ENCODE measurements at places on chromosomes 6 and 20.
A peak's percentile ranks its signal among the peaks of the same experiment; 100 is the strongest.

DNA sequence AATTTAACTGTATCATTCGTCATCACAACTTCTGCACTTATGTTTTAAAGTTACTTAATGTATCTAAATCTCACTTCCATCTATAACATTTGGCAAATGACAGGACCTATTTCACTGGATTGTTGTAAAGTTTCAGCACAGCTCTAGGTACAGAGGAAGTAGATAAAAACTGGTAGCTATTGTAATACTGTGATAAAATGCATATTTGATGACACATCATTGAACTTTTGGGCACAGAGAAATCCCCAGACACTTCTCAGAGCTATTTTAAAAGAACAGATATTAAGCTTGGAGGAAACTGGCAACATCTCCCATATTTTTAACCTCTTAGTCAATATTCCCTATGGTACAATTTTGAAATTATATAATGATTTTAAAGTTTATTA, 138.7 kb downstream of the RFPL4B start:
- no peak for DNase-seq

GRCh38 chr6:91626911-91627310, 1040.0 kb upstream of the MAP3K7 start:
- no peak for DNase-seq

DNA sequence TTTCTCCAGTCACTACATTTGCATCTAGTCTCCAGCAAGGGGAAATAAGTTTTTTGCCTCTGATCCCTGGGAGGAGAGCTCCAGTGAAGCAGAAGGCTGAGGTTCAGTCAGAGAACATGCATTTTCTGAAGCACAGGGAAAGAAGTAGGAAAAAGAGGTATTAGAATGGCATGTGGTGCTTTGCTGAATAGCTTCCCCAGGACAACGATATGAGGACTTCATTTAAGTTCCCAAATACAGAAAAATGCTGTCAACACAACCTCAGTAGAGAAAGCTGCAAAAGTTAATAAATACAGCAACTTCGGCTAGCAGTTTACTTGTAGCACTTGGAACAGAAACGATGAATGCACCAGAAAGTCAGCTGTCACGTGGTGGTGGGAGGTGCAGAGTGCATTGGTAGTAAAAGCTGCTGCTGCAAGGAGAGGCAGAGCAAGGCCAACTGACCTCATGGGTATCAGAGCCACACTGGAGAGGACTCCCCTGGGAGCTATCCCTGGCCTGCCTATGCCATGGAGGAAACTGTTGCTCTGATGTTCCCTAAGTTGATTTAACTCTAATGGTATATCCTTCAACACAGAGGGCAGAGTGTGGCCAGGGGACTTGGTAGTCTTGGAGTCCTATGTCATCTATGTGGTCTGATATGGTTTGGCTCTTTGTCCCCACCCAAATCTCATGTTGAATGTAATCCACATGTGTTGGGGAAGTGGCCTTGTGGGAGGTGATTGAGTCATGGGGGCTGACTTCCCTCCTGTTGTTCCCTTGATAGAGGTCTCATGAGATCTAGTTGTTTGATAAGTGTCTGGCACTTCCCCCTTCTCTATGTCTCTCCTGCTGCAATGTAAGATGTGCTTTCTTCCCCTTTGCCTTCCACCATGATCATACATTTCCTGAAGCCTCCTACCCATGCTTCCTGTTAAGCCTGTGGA, 85.9 kb downstream of the ADTRP start:
- DNase-seq, result no peak

- no peak for DNase-seq
Measured at GRCh38 chr20:43938017-43938655, 23.5 kb downstream of the TOX2 start.

DNA sequence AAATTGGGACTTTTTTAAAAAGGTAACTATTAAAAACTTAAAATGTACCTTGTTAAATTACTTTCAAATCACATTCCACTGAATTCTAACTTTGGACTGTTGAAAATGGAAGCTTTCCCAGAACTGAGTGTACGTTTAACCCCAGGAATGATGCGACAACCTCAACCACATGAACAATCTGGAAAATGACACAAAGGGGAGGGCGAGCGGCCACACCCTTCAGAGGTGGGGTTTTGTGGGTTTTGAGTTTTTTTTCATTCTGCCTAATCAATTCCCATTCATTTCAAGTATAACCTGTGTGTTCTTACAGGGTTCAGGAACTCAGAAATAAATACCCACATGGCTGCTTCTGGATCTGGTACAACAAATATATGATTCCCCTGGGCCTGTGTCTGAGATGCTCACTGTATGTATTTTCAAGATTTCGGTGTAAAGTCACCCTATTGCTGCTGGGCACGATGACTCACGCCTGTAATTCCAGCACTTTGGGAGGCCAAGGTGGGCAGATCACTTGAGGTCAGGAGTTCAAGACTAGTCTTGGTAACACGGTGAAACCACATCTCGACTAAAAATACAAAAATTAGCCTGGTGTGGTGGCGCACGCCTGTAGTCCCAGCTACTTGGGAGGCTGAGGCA, 21.6 kb downstream of the CNKSR3 start:
- peak; percentile 55 for DNase-seq

GRCh38 chr20:9025643-9026042, 43.2 kb upstream of the PLCB4 start:
- peak; percentile 51 for DNase-seq

DNA sequence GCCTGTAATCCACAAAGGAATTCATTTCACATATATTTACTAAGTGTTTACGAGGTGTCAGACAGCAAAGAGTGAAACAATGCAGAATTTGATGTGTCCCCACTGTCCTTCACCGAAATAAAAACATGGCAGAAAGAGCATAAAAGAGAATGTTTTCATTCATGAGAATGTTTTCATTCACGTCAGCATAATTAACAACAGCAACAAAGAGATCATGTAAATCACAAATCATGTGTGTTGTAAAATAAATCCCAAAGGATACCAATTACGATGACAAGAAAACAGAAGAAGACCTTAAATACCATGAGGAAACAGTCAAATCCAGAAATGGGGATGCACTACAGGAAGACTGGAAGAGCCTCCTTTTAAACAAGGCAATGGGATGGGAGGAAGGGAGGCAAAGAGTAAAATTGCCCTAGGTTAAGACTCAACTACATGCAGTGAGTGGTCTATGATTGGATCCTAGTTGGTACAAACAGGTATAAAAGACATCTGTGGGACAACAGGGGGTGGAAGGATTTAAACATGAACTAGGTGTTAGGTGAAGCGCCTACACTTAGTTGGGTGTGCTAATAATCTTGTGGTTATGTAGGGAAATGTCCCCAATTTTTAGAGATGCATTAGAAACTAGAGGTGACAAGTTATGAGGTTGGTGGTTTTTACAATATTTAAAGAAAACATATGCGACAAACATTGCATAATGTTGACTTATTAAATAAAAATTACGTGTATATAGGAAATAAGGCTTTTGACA, 1.5 kb downstream of the ZSCAN31 start:
- no peak for DNase-seq

All from fibroblast of skin of left quadriceps (primary cell).